ENCODE measurements at places on chromosomes 11 and 22. TPM values are rescaled to one million over a fixed set of nuclear protein-coding genes. Genes with fewer than 3 reads are reported as not detected.
A peak's percentile ranks its signal among the peaks of the same experiment; 100 is the strongest.

Gene MMP10
- total RNA-seq: 13.3 TPM

GRCh38 chr22:48433647-48434046 is 1394.0 kb downstream of the BRD1 start:
- DNase-seq: no peak

GRCh38 chr22:17284888-17285287 is 65.7 kb upstream of the ADA2 start:
- no peak for DNase-seq

DNA sequence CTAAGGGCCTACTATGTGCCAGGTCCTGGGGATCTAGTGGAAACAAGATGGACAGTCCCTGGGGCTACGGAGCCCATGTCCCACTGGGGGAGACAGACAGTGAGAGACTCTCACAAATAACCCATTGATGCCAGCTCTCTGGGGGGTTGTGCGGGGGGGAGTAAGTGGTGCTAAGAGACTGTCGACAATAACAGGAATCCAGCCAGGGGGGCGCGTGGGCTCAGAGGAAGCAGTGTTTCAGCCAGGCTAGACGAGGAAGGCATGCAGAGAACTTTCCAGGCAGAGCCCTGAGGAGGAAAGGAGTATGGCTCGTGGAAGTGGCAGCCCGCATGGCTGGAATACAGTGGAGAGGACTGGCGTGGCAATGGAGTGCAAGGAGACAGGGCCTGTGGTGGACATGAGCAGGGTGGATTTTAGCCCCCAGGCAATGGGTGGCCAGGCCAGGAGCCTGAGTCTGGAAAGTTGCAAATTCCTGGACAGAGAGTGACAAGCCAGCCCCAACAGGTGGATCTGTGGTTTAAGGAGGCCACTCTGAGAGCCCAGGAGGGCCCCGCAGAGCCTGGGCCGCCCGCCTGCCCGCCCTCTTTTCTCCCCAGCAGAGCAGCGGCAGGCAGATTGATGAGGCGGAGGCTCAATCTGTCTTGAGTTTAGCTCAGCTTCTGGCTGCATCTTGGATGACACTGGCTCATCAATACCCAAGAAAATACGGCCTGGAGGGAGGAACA is 40.0 kb upstream of the TCF20 start:
- DNase-seq: no peak

DNA sequence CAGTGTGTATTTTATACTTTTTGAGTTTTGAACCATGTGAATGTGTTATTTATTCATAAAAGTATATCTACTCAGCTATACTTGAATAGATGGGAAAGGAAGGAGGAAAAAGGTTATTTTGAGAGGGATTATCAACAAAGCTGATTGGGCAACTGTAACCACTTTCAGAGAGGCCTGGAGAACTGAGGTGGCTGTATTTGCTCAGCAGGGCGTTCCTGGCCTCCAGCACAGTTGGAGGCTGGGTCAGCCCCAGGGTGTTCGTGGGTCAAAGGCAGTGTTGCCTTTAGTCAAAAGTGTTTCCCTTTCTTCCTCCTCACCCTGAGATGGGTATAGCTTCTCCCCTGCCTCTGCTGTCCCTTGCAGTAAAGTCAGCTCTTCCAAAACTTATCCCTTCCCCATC is 26.7 kb downstream of the ASCC2 start:
- DNase-seq: no peak

GRCh38 chr11:107468596-107468995 is 11.0 kb upstream of the CWF19L2 start:
- DNase-seq: no peak

DNA sequence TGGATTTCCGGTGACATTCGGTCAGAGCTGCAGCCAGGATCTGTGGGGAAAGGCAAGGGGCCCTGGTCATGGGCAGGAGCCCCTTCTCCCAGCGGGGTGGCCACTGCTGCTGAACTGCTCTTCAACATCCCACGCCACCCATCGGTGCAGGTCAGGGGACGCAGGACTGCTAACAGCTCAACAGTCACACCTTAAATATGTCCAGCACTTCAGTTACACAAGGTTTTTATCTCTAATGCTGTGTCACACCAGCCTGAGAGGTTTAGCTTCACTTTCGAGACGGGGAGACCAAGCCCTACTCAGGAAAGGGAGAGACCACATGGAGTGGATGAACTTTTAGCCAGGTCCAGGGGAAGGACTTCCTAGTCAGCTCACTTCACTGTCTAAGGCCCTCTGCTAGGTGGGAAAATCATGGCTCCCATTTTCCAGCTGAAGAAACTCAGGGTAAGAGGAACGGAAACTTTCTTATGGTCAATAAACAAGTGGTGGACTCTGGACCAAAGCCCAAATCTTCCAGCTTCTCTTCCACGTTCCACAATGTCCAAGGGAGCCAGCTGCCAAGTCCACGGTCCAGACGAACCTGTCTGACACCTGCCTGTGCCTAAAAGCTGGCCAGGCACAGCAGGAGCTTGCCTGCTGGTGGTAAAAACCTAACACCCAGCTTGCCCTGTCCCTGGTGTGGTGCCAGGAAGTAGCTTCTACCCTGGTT is 21.0 kb upstream of the CHADL start:
- no peak for DNase-seq

DNA sequence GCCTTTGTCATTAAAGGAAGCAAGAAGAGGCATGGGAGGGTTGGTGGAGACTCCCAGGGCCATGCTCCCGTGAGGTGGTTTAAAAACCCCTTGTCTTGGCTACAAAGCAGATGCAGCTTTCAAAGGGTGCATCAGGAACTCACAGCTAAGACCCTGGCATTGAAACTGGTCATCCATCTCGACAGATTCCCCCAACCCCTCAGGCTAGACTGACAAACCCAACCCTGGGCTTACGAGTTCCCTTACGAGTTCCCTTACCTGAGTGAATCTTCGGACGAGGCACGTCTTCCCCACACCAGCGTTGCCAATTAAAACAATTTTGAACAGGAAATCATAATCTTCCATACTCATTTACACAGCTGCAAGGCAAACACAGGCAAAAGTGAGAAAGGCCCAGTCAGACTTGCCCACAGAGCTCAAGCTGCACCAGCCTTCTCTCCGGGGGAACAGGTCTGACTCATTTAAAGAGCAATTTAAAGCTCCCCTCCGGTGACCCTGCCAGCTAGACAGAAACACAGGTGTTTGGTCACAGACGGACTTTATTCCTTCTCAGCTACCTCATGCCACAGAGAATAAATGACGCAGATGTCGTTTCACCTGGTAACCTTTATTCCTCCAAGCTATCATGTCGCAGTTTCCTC is 74.6 kb downstream of the RAB30 start:
- DNase-seq: no peak

DNA sequence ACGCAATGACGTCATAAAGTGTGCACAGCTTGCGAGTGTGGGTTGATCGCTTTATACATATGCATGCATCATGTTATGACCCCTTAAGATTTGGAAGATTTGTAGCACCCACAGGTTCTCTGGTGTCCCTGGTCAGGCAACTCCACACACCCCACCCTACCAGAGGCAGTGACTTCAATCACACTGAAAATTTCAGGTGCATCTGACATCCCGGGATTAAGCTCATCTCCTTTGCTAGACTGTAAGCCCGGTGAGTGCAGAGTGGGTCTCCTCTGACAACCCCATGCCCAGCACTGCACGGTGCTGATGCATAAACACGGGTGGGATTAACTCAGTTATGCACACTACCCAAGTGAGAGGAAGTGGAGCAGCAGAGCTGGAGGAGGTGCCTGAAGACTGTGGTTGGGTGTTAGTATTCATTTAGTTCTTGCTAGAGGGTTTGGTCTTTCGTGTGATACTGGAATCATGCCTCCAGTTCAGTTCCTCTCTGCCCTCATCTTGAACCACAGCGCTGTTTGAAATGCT is 6.5 kb downstream of the ARSA start:
- no peak for DNase-seq

DNA sequence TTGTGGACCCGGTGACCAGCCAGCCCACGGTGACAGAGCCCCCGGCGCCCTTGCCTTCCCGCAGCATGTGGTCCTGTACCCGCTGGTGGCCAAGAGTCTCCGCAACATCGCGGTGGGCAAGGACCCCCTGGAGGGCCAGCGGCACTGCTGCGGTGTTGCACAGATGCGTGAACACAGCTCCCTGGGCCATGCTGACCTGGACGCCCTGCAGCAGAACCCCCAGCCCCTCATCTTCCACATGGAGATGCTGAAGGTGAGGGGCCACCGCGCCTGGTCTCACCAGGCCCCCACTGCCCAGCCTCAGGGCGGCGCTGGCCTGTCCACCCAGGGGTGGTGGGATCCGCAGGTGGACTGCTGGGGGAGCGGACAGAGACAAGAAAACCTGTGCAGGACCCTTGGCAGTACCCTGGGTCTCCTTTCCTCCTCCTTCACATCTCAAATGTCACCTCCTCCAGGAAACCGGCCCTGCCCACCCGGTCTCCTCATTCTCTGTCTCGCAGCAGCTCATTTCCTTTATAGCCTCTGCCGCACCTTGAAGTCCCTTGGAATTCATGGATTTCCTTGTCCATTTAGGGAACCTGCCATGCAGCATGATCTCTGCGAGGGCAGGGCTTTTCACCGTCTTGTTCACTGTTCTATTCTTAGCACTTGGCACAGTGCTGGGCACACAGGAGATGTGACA is 6.5 kb downstream of the AIP start:
- DNase-seq: no peak

- DNase-seq: no peak
Observed at GRCh38 chr11:693887-694562, 997 bp downstream of the DEAF1 start.

- DNase-seq: peak; percentile 66
Observed at GRCh38 chr22:36644333-36644757, 59.2 kb downstream of the CACNG2 start.

DNA sequence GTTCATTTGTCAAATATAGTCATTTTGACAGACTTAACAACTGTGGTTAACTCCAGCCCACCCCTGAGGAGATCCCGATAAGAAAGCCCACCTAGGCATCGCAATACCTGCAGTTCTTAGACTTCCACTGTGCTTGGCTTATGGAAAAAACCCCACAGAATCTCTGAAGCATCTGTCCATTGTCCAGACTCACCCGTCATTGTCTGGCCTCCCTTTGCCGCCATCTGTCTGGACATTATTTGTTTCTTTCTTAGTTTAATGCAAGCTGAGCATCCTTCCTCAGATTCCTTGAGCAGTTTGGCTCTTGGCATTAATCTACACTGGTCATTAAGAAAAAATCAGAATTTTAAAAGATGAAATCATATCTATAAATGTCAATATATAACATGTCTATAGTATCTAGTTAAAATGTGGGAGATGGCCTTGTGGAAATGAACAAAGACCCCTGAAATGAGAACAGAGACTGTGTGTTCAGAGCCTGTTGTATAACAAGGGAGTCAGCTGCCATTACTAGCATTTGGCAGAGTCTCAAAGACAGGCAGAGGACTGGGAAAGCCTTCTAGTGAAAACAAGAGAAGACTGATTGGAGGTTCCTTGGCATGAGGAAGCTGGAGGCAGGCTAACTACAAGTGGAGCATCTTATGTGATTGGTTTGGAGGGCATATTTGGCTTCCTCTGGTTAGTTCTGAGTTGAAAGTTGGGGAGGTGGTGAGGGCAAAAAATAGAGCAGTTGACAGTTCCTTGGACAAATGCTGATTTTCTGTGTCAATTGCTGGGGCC is 80.4 kb downstream of the SPON1 start:
- no peak for DNase-seq

Gene ACCSL
- not detected for total RNA-seq

DNA sequence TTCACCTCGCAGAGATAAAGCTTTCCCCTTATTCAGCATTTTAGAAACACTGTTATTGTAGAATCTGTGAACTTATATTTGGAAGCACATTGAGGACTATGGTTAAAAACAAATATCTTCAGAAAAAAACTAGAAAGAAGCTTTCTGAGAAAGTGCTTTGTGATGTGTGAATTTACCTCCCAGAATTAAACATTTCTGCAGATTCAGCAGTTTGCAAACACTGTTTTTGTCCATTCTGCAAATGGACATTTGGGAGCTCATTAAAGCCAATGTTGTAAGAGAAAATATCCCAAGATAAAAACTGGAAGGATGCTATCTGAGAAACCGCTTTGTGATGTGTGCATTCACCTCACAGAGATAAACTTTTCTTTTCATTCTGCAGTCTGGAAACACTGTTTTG is 272.7 kb downstream of the OR4A5 start:
- no peak for DNase-seq

DNA sequence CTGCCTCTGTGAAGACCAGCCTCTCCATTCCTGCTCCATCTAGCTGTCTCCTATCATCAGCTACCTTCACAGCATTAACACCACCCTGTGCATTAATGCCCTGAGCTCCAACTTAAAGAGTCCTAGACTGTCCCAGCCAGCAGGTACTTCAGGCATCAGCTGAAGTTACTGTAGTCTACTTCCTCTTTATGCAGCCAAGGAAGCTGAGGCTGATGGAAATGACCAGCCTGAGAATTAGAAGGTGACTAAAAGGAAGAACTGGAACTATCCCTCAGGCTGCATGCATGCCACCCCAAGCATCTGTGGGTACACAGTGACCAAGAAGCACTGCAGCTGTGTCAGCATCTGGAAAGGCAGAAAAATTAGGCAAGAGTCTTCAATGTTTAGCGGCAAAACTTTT is 28.2 kb downstream of the MS4A10 start:
- DNase-seq: no peak

Gene GAL3ST1
- total RNA-seq: not detected

Gene DUSP18
- 10.6 TPM for total RNA-seq

Gene CSF2RB
- 8.9 TPM for total RNA-seq

DNA sequence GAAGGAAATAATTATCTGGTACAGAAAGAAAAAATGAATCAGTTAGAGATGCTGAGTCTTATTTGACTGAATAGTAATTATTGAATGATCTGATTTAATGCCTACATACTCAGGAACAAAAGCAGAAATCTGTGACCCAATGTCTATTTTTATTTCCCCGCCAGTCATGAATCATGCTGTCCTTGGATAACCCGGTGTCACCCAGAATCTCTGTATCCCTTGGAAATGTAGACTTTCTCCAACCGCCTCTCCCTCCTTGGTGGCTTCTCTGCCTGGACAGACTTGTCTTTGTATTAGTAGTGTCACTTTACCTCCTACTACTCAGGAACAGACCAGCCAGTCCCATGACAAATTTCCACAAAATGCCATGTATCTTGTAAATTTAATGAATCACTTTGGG is 173.3 kb upstream of the PDGFD start:
- no peak for DNase-seq

- DNase-seq: no peak
Observed at GRCh38 chr11:20131788-20132666, 28.2 kb downstream of the DBX1 start.

Gene GPR137
- 5.4 TPM for total RNA-seq

All from pulmonary artery endothelial cell (primary cell).